ENCODE measurements at places on chromosomes 1 and 21.
A peak's percentile ranks its signal among the peaks of the same experiment; 100 is the strongest.

DNA sequence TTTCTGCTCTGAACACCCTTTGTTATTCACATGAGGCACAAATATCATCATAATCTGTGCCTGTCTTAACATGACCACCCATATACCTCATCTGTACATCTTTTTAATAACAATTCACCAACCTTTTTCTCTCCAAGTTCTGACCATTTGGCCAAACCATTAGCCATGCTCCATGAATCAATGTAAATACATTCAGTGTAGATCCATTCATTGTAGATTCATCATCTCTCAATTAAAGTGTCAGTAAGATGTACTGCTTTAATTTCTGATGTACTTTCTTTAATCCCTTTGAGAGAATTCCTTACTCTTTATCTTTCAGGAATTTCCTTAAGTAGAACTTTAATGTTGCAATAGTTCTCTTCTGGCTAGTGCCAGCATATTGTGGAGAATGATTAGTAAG lies 126.2 kb upstream of the LRRC7 start:
- no peak for DNase-seq

DNA sequence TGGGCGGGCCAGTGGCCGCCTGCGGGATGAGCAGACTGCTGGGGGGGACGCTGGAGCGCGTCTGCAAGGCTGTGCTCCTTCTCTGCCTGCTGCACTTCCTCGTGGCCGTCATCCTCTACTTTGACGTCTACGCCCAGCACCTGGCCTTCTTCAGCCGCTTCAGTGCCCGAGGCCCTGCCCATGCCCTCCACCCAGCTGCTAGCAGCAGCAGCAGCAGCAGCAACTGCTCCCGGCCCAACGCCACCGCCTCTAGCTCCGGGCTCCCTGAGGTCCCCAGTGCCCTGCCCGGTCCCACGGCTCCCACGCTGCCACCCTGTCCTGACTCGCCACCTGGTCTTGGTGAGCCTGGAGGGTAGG lies 2.1 kb downstream of the B4GALT2 start:
- no peak for DNase-seq

- DNase-seq: no peak
Measured at GRCh38 chr21:41839387-41840000, 39.6 kb downstream of the PRDM15 start.

- DNase-seq: no peak
Measured at GRCh38 chr1:87844251-87844650, 515.6 kb downstream of the LMO4 start.

- no peak for DNase-seq
Measured at GRCh38 chr1:239527051-239527693, 140.8 kb downstream of the CHRM3 start.

DNA sequence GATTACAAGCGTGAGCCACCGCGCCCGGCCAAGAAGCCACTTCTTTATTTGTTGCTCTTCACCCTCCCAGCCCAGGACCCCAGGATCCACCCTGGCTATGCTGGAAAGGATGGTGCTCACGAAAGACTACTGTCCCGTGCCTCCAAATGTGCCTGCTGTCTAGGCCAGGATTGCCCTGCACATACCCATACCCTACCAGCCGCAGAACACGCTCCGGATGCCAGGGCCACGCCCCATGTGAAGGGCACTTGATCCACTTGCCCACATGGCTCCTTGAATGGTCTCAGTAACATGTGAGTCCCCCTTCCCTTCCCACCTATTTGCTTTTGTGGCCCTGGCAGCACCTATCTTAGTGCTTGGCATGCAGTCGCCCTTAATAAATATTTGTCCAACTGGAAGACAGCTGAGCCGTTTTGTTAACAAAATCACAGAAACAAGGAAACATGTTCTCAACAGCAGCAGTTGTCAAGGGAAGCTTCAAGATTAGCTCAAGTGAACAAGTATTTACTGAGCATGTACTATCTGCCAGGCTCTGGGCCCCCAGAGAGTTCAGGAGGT lies 13.8 kb upstream of the UBXN10 start:
- DNase-seq: no peak

DNA sequence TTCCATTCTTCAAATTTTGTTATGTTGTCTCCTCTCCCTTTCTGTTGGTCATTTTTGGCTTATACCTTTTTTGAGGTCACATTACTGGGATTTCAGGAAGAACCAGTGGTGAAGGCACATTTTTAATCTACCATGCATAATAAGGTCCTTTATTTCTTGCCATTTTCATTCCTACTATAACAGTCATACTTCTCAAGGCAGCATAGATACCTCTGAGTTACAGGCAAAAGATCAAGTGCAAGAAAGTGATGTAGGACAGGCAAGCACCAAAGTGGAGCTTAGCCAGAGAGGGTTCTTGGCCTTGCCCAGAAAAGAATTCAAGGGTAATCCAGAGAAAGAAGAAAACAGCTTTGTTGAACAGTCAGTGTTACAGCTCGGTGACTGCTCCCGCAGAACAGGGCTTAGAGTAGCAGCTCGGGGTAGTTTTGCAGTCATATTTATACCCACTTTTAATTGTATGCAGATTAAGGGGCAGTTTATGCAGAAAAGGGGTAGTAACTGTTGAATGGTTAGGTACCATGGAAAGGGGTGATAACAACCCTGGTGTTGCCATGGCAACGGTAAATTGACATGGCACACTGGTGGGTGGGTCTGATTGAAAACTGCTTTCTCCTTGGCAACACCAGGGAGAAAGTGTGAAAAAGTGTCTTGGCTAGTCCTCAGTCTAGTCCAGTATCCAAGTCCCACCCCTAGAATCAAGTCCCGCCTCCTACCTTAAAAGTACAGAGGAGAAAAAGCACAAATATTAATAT lies 39.6 kb upstream of the DOCK7 start:
- no peak for DNase-seq

DNA sequence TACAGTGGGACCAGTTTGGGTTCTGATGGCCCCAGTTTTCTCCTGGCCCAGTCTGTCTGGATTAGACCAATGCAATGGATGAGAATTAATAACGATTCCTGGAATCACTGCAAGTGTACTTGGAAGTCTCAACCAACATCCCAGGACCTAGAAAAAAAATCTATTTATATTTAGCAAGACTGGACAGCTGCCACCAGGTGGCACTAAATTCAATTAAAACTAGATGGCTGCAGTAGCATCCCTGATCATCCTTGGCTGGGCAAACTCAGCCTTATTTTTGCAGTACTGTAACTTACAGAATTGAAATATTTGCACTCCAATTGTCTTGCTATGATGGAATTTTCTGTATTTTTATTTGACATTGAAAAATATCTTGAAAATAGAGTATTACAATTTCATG lies 165.7 kb downstream of the NCAM2 start:
- peak; percentile 33 for DNase-seq

DNA sequence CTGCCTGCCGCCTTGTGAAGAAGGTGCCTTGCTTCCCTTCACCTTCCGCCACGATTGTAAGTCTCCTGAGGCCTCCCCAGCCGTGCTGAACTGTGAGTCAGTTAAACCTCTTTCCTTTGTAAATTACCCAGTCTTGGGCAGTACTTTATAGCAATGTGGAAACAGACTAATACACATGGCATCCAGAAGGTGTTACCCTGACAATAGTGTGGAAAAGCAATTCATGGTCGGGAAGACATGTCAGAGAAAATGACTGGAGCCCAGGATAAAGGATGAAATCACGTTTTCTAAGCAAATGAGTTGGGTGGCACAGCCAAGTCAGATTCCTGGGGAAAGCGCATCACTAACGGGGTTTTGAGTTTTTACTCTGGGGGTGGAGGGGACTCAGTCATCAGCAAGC lies 76.4 kb downstream of the HLCS start:
- DNase-seq: no peak

DNA sequence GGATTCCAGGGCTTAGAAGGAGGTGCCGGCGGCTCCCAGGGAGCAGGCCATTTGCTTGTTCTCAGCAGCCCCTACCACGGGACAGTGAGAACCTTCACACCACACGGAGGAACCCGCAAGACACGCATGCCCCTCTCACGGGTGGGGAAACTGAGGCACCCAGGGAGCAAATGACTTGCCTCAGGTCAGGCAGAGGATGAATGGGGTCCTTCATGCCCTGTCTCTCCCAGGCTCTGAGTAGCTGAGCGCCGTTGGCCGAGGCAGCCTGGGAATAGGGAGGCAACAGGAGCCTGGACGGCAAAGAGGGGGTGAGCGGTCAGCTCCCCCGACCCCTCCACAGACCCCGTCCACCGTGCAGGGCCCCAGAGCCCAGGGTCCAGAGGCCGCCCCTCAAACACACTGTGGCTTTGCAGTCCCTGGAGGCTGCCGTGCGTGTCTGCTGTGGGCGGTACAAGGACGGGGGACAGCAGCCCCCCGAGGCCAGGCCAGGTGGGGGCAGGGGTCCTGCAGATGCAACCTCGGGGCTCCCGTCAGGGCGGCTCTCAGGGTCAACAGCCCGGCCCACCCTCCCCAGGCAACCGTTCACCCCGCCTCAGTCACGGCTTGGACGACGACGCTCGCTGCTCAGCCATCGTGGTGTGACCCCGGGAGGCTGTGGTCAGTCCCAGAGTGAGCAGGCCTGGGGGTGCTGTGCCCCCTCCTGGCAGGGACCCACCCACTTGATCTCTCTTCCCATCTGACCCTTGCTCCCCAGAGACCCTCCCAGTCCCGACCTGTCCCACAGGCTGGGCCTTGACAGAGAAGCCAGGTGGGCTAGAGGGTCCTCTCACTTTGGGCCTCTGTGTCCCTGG lies 15.8 kb upstream of the COL6A2 start:
- DNase-seq: no peak

DNA sequence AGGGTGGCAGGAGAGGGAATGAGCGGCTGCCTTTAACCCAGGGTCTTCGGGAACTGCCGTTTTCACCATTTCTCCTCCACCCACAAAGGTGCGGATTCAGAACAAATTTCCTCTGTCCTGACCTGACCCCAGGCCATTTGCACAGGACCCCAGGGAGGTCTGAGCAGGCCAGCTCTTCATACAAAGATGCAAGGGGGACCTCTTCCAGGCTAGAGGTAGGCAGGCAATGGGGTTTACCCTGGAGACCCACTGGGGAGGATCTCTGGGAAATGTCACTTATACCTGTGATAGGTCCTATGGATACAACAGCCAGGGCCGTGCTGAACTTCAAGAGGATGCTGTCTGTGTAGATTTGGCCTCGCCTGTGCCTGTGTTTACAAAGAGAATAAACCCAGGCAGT lies 89.7 kb upstream of the VAMP3 start:
- DNase-seq: no peak

DNA sequence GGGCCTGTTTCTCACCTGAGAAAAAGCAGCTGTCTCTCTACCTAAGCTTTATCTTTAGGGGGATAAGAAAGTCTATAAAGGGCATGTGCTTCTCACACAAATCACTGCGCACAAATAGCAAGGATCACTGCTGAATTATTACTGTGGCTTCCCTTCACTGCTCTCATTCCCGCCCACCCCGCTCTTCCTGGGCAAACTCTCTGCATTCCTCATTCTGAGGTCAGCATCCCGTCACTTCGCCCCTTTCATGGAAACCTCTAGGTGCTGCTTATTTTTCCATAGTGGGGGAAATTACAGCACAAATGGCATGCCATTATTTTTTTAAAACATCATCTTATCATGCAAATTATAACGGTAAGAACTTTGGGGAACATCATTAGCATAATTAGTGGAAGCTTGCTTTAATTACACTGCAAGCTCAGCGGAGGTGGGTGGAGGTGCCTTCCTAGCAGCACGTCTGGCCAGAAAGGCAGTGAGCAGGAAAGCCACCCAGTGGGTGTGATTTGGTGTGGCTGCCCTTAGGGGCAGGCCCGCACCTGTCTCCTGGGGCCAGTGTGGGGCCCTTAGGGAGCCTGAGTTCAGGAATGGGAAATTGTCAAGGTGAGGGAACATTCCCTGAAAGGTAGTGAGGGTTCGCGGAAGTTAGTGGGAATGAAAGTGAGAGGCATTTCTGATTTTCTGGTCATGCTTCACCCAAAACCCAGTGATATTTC lies 105.9 kb downstream of the LAMC2 start:
- DNase-seq: peak; percentile 73

- no peak for DNase-seq
Measured at GRCh38 chr1:181541947-181542346, 58.6 kb downstream of the CACNA1E start.

GRCh38 chr21:45383111-45383614 lies 21.8 kb upstream of the COL18A1 start:
- no peak for DNase-seq
